ENCODE measurements at places on chromosomes 1 and 21.

DNA sequence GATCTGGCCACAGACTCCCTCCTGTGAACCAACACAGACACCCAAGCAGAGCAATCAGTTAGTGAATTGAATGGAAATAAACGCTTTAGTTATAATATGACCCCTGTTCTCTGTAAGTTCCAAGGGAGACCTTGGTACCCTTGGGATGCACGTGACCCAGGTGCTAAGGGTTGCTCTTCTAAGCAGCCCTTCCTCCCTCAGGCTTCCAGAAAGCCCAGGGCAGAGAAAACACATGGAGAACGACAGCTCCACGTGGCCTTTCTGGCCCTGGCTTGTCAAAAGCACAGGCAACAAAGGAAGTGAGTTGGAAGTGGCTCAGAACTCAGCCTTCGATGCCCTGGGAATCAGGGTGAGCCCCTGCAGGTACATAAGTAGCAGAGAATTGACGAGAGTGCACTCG is 57.4 kb downstream of the LACTBL1 start:
- DNase-seq, result no peak

- DNase-seq, result no peak
These were observed 782.4 kb upstream of the BRINP3 start for GRCh38 chr1:191260056-191260455.

GRCh38 chr1:111990878-111991718 is 1.6 kb upstream of the KCND3 start:
- DNase-seq, result no peak

GRCh38 chr1:41500378-41500777 is 15.9 kb upstream of the EDN2 start:
- no peak for DNase-seq

- DNase-seq, result no peak
These were observed 10.7 kb upstream of the GATAD2B start for GRCh38 chr1:153933430-153933829.

DNA sequence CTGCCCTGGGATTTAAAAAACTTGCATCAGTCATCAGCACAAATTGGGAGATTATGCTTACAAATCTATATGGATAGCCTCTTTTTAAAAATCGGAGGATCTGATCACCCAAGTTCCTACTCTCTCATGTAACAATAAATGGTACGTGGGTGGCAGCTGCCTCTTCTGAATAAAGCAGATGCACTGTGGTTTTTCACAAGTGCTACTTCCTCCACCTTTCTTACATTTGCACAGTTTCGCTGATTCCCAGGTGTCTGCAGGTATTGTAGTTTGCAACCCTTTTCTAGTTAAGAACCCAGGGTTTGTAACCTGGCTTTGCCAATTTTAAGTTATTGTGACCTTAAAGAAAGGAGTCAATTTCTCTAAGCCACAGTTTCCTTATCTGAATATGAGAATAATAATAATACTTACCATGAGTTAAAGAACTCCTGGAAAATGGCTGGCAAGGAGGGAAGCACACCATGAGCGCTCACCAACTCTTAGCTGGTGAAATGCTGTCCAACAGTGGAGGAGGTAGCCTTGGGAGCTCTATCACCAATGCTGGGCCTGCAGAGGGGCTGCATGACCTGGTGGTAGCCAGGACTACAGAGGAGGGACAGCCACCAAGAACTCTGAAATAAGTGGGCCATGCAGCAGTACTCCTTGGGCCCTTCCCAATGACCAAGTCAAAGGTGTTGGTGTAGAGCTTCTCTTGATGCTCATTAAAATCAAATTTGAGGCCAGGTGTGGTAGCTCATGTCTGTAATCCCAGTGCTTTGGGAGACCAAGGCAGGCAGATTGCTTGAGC is 30.2 kb upstream of the KCNA2 start:
- DNase-seq, result no peak

DNA sequence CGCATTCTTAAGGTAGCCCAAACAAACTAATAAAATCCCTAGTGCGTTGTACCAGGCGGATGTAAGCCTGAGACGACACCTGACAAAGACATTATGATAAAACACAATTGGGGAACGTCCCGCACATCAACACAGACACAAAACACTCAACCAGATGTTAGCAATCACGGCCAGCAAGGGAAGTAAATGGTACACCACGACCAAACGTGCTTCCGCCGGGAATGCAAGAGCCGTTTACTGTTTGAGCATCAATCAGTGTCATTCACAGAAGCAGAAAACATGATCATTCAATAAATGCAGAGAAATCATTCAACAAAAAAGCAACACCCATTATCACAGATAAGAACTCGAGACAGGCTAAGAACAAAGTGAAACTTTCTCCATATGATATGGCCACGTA is 49.4 kb upstream of the COL18A1 start:
- DNase-seq, result no peak

GRCh38 chr1:222046684-222047263 is 304.9 kb upstream of the DUSP10 start:
- no peak for DNase-seq

DNA sequence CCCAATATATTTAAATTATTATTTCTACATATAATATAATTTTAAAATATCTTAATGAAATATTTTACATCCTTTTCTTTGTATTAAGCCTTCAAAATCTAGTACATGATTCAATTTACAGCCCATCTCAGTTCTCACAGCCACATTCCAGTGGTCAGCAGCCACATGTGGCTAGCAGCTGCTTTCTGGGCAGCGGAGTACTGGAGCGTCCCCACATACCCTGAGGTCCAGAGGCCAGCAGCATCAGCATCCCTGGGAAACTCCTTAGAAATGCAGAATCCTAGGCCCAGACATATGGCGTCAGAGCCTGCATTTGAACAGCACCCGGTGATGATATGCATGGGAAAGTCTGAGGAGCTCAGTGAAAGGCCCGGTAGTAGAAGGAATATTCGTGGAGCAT is 8.6 kb upstream of the LHX4 start:
- DNase-seq, result no peak

GRCh38 chr1:91549041-91549735 is 48.5 kb downstream of the CDC7 start:
- DNase-seq, result no peak

DNA sequence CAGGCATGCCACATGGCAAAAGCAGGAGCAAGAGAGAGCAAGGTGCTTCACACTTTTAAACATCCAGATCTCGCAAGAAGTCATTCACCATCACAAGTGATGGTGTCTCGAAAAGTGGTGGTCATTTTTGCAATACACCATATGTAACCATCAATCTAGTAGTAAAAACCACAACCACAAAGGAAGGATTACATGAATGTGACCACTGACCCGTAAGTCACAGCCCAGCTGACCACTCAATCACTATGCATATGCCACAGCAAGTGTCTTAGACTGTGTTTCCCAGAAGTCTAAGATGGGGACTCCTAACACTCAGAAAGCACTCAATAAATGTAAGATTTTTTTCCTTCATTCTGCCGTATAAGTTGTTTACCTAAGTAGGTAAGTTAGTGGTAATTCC is 76.9 kb downstream of the FH start:
- no peak for DNase-seq

- DNase-seq, result no peak
These were observed 46.7 kb upstream of the LAMC2 start for GRCh38 chr1:183139281-183139942.

DNA sequence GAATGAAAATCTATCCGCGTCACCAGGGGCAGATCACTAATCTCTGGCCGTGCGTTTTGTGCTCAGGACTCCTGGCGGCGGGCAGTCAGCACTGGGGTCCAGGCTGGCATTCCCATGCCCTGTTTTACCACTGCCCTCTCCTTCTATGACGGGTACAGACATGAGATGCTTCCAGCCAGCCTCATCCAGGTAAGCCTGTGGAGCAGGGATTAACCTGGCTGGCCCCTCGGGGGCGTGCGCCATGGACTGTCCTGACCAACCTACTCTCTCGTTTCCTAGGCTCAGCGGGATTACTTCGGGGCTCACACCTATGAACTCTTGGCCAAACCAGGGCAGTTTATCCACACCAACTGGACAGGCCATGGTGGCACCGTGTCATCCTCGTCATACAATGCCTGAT is 10.9 kb upstream of the CENPS start:
- DNase-seq, result no peak

DNA sequence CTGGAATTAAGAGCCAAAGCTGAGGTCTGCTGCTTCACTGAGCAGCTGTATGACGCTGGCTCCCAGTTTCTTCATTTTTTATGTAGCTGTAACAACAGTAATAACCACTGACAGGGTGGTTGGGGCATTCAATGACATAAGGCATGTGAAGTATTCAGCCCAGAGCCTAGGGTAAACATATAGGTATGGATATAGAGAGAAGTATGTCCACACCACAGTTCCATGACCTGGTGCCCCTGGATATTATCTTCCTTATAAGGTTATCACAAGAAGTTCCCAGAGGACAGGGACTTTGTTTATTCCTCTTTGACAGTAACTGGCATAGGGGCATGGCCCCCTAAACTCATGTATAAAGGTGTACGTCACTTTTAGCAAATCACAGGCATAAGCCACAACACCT is 14.7 kb downstream of the RAB42 start:
- no peak for DNase-seq

- no peak for DNase-seq
These were observed 17.0 kb downstream of the MAP7D1 start for GRCh38 chr1:36172983-36173382.

DNA sequence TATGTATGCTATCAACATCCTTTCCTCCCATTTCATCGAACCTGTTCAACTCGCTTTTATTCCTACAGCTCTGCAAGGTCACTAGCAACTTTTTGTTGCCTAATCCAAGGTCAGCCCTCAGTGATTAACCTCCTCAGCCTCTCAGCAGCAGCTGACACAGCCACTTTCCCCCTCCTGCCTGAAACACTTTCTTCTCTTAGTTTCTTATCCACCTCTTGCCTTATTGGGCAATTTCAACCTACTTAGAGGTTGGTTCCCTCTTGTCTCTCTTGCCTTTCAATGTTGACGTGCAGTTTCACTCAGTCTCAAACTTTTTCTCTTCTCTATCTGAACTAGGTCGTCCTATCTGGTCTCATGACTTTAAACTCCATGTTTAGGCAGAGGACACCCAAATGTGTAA is 156.3 kb downstream of the C1orf94 start:
- no peak for DNase-seq

DNA sequence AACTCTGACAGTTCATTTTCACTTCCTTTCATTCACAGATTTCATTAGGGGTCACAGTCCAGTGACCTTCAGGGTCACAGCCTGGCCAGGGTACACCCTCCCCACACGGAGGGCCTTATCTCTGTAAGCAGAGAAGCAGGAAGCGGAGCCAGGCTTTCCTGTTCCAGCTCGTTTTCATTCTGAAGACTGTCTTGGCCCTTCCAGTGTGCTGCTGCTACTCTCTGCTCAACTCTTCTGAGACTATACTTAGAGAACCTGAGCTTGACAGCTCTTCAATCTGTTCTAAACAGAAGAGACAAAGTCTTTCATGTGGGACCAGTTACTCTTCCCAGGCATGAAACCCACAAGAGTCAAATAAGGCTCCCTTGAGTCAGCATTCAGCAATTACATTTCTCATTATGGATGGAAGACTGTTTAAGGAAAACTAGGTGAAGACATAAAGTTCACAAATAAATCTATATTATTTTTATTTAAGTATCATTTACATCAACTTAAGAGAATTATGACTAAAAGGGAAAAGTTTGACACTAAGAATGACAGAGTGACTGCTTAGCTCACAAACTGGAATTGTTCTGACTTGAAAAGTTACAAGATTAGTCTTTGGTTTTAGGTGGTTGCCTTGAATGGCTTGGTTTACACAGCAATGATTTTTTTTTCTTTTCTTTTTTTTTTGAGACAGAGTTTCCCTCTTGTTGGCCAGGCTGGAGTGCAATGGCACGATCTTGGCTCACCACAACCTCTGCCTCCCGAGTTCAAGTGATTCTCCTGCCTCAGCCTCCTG is 4.8 kb upstream of the TDRD10 start:
- no peak for DNase-seq

GRCh38 chr21:35220301-35220700 is 171.2 kb upstream of the RUNX1 start:
- DNase-seq, result no peak

DNA sequence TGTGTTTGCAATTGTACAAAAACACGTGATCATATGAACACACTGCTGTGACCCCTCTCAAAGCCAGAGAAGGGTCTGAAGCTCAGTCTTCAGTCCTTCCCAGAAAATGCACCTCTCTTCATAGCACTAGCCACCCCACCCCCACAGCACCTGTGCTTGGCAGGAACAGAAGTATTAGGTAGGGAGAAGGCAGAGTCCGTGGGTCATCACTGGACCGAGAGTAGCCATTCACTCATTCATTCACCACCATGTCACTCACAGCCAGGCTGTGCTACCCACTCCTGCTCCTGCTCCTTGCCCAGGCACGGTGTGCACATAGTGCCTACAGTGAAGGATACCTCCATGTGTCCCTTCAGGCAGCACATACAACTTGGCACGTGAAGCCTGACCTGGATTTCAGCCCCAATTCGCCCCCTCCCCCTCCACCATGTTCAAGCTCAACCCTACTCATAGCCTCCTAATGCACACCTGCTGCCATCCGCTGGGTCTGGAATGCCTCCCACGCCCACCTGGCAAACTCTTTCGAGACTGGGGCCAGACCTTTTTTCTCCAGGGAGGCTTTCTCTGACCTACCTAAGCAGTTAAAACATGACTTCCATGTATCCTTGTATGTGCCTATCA is 81.9 kb upstream of the GALNT2 start:
- no peak for DNase-seq

DNA sequence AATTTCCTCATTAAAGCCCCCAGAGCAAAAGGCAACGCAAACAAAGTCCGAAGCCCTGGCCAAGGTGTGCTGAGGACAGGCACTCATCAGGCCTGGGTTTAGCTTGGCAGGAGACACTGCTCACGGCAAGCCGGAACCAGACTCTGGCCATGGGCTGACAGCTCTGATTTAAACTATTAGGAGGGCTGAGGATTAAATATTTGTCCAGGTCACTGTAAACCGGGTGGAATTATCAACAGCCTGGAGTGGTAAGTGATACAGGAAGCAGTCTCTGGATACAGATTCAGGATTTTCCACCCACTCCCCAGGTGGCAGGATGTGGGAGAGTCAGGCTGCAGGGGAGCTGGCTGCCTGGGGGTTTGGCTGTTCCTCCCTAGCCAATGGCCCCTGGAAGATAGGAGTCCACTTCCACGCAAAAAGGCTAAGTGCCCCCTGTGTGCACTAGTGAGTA is 42.4 kb downstream of the SLC66A1 start:
- no peak for DNase-seq

Measured in activated CD4-positive, alpha-beta T cell treated with anti-CD3 and anti-CD28 coated beads for 1 hour (primary cell).